ENCODE measurements at places on chromosomes 2 and 18.

DNA sequence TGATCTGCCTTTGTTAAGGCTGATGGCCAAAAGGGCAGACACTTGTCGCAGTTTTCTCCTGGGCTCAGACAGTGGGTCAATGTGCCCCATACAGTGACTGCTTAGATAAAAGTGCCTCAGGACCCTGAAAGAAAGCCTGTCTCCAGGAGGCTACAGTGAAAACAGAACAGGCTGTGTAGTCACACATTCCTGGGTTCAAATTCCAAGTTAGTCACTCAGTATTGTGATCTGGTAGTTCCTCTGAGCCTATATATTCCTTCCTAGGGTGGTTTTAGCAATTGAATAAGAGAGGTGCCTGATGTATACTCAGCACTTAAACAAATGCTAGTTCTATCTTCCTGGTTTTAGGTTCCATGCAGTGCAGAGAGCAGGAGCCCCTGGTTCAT is 54.4 kb downstream of the RPL37A start:
- no peak for DNase-seq

GRCh38 chr2:239370876-239371725 is 29.7 kb downstream of the HDAC4 start:
- no peak for DNase-seq

- no peak for DNase-seq
Measured at GRCh38 chr2:54099370-54099769, 16.0 kb upstream of the ACYP2 start.

GRCh38 chr2:138507267-138507666 is 5.7 kb downstream of the SPOPL start:
- no peak for DNase-seq

- peak; percentile 27 for DNase-seq
Measured at GRCh38 chr2:173264603-173265366, 89.9 kb upstream of the CDCA7 start.

Measured in activated CD4-positive, alpha-beta T cell treated with anti-CD3 and anti-CD28 coated beads, Interleukin-2, amount 10 ng/mL, durations not matched to agents 7 days and 5 days (primary cell).